ENCODE measurements at places on chromosomes 2 and 18.

DNA sequence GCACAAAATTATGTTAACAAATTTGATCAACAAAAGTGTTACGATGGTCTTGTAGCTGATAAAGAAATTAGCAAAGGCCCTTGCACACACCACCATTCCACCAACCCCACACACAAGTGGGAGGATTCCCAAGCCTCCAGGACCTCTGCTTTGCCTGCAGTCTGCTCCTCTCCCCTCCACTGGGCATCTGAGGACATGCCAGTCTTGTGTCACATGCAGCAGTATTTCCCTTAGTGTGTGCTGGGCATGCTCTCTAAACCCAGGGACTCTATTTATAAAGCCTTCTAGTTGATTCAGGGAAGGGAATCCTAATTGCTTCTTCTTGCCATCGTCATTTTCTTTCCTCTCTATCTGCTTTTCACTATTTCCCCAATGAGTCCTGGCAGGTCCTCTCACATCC, 53.3 kb downstream of the KCTD18 start:
- DNase-seq = no peak

DNA sequence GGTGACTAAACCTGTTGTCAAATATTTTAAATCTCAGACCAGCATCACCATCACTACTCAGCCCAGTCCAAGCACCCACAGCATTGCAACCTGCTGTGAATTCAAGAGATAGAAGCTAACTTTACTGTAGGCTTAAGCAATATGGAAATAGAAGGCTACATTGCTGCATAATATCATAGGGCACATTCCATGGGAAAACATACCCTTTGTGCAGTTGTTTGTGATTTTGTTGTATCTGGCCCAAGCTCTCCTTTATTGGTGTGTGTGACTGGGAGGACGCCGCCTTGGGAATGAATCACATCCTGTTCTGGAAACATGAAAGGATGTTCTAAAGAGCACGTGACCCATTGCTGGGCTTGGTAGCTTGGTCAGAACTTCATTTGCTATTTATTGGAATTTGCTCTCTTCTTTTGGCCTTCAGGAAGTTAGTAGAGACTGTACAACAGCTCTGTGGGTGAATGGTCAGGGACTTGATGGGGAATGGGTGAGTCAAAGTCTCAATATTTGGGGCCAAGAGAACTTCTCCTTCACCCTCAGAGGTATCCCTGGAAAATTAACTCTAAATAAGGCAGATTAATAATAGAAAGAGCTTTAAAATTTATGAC, 106.8 kb upstream of the SERPINE2 start:
- peak; percentile 69 for DNase-seq

DNA sequence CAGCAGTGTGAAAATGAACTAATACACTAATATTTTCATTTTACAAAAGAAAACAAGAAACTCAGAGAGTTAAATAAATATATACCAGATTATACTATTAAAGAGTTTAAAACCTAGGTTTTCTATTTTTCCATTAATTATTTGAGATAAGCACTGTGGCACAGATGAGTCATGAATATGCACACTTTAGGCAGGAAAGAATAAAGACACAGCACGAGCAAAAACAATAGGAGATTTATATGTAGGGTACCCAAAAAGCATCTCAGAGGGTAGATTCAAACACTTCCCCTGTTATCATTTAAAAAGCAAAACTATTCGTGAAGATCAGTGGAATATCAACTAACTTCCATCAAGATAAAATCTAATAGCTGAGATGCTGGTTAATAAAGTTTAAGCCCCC, 430.6 kb downstream of the ERBB4 start:
- DNase-seq = no peak

- peak; percentile 64 for DNase-seq
These were observed 157.4 kb downstream of the GLI2 start for GRCh38 chr2:120892967-120893667.

GRCh38 chr18:11785444-11786055, 65.7 kb upstream of the CHMP1B start:
- DNase-seq = no peak

GRCh38 chr2:2832657-2833056, 501.6 kb upstream of the MYT1L start:
- DNase-seq = no peak

- DNase-seq = no peak
These were observed 22.3 kb upstream of the RAB10 start for GRCh38 chr2:26011609-26011989.

Data from amniotic epithelial cell (primary cell).